ENCODE measurements at places on chromosomes 6 and 20. TPM values are rescaled to one million over a fixed set of nuclear protein-coding genes. Genes with fewer than 3 reads are reported as not detected.

The CLIC5 gene
- total RNA-seq, result 0.05 TPM

- DNase-seq, result peak; percentile 92
Measured at GRCh38 chr6:422433-423054, 31.0 kb downstream of the IRF4 start.

DNA sequence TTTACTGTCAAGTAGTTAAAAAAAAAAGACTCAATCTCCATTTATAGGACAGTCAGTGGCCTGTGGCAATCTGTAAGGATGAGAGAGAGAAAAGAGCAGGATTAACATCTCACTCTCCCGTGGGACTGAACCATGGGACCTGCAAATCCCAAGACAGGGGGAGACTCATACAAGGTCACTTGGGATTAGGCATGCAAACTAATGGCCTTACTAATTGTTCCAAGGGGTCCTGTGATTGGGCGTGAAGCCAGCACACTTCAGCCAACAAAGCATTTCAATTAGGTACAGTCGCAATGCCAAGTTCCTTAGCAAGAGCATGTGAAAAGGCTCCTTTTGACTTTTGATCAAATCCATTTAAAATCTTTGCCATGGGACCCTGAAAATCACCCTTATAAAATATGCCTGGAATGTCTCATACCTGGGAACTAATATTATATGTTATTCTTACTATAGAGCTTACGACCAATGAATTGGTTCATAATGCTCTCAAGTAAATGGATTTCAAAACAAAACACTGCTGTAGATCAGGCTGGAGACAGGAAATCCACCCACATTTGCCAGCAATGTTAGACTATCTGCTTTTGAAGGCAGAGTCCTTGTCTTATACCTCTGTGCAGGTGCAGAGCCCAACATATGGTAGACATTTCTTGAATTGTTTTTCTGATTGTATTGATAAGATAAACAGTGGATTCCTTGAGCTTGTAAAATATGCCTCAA is 412.5 kb downstream of the GJA1 start:
- no peak for DNase-seq

The SEMG1 gene
- not detected for total RNA-seq

The PRDM13 gene
- total RNA-seq, result not detected

GRCh38 chr6:3321042-3321441 is 62.3 kb downstream of the PSMG4 start:
- no peak for DNase-seq

DNA sequence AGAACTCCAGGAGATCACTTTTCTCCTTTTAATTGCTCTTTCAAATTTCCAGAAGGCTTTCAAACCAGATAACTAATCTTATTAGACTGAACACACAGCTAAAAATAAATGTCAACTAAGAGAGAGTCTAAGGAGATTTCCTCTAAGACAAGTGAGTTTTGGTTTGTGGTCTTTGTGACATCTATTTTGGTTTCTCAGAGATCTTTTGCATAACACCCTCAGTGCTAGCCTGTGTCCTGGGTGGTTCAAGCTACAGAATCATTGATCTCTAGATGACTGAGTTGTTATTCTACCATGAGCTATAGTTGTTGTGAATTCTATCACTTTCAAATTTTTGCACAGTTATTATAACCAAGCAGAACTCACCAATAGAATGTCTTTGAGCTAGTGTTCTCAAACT is 49.1 kb upstream of the PLCB4 start:
- no peak for DNase-seq
